GM13977 (cell line): ENCODE measurements at places on chromosomes 12 and 14.

- DNase-seq, result no peak
Observed at GRCh38 chr12:76274420-76275083, 73.7 kb downstream of the BBS10 start.

DNA sequence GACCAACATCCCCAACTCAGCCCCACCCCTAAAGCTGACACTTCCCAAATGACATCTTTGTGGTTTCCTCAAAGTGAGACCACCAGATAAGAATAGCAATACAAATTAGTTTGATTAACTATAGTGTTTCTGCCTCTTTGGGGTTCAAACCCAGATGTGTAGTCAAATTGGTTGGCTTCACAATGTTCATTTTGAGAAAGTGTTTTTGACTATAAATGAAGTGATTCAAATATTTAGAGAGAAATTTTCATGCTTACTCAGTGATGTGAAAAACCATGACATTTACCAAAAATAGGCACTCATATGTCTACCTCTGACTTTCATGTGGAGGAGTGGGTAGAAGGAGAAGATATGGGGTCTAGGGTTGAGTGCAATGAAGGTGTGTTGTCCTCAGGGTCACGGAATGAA lies 218.4 kb downstream of the BCAT1 start:
- no peak for DNase-seq

DNA sequence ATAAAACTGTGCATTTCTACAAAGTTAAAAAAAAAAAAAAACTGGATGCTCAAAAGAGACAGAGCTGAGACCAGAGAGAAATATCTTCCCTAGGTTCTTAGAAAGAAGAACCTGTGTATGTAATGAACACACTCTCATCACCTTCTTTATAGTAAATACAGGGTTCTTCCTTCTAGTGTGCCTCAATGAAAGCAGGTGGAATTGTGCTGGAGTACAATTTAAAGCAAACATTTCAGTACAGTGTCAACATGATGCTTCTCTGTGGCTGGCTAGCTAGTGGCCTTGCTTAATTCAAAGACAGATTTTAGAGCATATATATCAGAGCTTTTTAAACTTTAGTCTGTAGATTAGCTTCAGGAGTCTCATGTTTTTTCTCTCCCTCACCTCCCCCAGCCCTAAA lies 249.8 kb upstream of the ARHGAP5 start:
- no peak for DNase-seq

DNA sequence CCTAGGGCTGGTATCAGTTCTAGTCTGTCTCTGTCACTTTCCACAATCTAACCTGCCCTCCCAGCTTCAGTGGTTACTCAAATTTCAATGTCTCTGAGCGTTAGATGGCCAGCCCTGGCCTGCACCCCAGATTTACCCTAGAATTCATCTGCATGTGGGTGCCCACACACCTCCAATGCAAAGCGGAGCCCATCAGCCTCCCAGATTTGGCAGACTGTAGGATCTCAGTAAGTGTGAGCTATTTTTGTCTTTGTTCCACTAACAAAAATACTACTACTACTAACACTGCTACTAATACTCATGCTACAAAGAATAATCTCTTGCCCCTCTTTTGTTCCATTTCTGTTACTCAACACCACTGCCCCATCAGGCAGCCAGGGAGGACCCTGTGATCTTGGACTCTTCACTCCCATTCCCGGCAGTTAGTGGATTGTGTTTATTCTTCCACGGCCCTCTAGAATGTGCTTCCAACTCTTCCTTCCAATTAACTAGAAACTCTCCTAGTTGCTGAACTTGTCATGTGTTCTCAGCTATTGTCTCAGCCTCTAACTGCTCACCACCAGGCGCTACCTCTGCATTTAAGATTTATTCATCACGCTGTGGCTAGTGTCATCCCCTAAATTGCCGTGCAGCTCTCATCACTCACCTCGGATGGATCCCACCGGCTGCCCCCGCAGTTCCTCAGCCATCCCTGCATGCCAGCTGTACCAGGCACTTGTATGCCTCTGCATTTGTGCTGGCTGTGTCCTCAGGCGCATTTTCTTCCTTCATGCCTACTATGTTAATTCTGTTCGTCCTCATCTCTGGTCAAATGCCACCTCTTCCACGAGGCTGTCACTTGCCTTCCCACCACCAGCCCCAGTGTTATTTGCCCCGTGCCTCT lies 150.6 kb upstream of the HIF1A start:
- no peak for DNase-seq

DNA sequence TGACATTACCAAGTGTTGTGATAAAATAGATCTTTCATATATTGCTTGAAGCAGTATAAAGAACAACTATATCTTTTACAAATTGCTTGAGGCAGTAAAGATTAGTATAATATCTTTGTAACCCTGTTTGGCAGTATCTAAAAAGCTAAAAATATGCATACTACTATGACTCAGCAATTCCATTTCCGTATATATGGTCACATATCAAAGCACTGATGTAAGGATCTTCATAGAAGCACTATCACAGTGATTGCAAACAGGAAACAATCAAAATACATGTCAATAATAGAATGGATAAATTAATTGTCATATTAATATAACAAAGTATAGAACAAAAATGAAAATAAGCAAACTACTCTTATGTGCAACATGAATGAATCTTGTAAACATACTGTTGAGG lies 158.4 kb upstream of the IGF1 start:
- DNase-seq, result no peak

DNA sequence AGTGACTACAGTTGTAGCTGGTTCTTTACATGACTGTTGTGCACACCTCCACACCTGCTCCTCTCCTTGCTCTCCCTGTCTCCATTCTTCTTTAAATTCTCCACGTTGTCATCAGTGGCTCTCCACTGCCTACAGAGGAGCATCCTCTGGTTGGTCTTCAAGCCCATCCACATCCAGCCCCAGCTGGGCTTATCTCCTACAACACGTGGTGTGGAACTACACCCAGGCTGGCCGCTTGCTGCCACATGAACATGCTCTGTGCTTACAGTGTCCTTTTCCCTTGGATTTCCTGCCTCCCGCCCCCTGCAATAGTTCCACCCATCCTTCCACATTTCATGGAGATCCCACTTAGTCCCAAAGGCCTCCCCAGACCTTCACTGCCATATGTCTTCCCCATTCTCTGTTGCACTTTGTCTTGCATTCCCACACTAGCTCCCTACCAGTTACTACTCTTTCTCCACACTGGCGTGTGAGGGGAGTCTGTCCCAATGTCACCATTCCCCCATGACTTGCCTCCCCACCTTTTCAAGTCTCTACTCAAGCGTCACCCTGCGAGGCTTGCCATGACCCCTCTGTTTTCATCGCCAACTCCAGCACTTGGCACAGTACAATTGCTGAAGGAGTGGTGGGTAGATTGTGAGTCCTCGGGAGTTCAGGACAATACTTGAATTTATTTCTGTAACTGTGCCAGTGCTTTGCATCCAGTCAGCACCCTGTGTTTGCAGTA lies 9.8 kb upstream of the MCRS1 start:
- DNase-seq, result no peak

DNA sequence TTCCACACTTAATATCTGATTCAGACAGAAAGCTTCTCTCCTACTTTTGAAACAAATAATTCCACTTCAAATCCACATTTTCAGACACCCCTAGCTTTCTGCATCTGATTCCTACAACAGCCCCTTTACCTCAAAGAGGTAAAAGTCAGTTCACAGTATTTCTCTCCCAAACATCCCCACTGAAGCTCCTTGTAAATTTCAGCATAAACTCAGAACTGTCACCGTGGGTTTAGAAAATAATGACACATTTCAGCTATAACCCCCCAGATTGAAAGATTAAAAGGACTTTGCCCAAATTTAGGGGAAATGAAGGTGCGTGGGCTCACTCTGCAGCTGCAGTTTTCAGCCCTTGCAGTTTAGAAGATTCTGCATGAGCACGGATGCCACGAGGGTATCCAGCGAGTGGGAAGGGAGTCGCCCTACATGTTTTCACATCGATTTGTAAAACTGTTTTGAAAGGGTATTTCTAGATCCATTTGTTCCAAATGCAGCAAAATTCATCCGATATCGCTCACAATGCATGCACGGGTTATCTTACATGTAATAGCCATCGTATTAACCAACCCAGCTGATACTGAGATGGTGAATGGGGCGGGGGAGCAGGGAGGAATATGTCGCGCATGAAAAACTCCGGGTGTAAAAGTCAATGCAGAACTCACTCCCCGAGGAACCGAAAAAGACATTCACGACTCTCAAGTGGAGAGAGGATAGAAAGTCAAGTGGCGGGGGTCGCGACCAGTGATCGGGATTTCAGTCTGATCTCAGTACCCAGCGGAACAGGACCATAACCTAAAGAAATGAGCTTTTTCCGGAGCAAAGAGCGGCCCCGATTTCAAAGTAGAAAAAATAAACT lies 5.0 kb upstream of the CCND2 start:
- no peak for DNase-seq
